Stimulated activated CD4-positive, alpha-beta T cell treated with anti-CD3 and anti-CD28 coated beads, TNF-alpha, amount 100 ng/mL, for 1 hour (primary cell): ENCODE measurements at places on chromosomes 4 and X.

- no peak for DNase-seq
These were observed 27.3 kb upstream of the SORBS2 start for GRCh38 chr4:185839194-185839712.

DNA sequence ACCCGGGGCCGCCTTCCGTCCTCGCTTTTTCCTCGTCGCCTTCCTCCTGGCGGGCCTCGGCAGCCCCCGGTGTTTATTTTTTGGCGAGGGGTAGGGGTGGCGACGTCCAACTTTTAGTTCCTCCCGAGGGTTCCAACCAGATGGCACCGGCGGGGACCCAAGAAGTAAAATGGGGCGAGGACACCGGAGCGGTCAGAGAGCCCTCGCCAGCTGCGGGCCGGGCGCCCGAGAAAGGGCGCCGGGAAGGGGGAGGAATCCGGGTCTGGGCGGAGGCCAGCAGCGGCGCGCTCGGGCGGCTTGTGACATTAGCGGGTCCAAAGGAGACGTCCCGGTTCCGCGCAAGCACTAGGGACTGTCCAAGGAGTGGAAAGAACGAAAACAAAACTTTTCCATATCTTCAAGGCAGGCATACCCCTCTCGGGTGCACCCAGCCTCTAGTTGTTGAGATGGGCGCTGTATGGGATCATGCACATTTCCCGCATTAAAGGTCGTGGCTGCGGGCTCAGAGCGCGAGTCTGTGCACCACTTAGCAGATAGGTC lies 691 bp upstream of the USP46 start:
- no peak for DNase-seq

- DNase-seq, result no peak
These were observed 13.0 kb upstream of the LEF1 start for GRCh38 chr4:108181704-108182103.

GRCh38 chr4:179372242-179372641 lies 1930.0 kb upstream of the AGA start:
- DNase-seq, result no peak

GRCh38 chrX:21691512-21692018 lies 33.4 kb upstream of the KLHL34 start:
- DNase-seq, result no peak

GRCh38 chrX:96004386-96004785 lies 680.3 kb upstream of the DIAPH2 start:
- DNase-seq, result no peak

GRCh38 chr4:22910200-22910599 lies 217.5 kb downstream of the GBA3 start:
- DNase-seq, result no peak

- DNase-seq, result no peak
These were observed 202.4 kb downstream of the CHIC2 start for GRCh38 chr4:53861856-53862610.

- no peak for DNase-seq
These were observed 24.4 kb upstream of the CITED1 start for GRCh38 chrX:72330131-72330530.
